ENCODE measurements at places on chromosomes 5 and 9.

DNA sequence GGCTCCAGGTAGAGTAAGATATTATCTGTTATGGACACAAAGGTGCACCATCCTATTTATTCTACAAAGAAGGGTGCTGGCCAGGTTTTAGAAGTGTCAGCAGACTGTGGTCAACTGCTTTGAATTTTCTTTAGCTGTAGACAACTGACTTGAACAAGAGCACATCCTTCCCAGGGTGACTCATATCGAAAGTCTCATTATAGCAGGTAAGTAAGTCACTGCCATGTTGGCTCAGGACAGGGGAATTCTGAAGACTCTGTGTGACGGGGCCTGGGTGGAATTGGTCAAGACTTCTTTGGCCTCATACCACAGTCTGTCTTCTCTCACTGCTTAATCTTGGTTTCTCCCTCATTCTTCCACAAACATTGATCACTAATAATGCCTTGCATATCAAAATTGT, 214.5 kb upstream of the CDH9 start:
- DNase-seq, result no peak

DNA sequence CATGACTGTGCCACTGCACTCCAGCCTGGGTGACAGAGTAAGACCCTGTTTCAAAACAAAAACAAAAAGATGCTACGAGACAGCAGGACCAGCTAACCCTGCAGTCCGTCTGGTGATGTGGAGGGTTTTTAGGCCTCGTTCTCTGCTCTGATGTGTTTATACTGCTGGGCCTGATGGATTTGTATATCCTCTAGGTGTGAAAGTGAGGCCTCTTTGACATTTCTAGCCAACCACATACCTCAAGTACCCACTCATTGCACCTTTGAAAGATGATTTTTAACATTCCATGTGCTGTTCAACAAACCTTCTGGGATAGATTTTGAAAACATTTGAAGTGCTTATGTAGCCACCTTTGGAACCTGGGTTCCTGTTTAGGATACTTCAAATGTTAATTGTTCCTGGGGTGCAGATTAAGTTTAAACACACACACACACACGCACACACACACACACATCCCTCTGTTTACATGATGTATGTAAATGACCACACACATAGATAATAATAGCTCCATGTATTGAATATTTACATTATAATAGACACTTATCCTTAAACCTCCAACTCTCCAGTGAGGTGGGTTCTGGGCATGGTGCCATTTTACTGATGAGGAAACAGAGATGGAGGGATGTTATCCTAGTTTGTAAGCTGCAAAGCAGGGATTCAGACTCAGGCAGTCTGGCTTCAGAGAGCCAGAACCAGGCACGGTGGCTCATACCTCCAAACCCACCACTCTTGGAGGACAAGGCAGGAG, 48.8 kb upstream of the GOLPH3 start:
- no peak for DNase-seq

DNA sequence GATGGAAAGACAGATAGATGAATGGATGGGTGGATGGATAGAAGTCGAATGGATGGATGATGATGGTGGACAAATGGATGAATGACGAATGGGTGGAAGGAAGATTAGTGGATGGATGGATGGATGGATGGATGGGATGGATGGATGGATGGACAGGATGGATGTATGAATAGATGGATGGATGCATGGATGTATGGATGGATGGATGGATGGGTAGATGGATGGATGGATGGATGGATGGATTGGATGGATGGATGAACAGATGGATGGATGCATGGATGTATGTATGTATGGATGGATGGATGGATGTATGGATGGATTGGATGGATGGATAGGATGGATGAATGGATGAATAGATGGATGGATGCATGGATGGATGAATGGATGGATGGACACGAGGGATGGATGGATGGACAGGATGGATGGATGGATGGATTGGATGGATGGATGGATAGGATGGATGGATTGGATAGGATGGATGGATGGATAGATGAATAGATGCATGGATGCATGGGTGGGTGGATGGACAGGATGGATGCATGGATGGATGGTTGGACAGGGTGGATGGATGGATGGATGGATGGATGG, 52.4 kb downstream of the DUSP1 start:
- DNase-seq, result no peak

DNA sequence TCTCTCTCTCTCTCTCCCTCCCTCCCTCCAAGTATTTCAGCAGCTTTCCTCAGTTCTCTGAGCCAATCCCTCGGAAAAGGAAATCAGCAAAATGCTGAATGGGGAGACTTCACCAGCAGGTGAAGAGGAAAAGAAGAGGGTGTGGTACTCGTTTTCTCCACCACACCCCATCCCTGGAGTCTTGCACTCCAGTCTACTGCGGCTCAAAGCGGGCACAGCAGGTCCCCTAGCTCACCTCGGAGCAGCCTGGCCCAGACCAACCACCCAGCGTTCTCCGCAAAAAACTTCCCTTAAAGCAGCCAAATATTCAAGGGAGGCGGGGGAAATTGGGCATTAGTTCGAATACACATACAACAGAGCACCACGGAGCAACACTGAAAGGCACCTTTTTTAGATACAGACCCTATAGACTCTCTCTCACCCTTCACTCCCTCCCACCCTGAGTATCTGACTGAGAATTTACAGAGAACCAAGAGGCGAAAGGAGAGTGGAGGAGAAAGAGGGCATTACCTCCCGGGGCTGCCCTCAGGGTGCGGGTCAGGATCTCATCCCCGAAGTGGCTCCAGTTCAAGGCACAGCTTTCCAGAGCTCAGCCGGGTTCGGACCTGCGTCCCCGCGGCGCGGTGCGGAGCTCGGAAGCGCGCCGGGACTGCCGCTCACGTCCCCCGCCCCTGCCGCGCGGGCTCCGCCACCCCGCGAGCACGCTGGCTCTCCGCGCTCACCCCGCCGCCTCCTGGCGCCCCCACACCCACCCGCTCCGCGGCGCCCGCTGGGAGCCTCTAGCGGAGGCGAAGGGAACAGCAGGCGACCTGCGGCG, 1638.5 kb upstream of the C9orf72 start:
- DNase-seq, result no peak

DNA sequence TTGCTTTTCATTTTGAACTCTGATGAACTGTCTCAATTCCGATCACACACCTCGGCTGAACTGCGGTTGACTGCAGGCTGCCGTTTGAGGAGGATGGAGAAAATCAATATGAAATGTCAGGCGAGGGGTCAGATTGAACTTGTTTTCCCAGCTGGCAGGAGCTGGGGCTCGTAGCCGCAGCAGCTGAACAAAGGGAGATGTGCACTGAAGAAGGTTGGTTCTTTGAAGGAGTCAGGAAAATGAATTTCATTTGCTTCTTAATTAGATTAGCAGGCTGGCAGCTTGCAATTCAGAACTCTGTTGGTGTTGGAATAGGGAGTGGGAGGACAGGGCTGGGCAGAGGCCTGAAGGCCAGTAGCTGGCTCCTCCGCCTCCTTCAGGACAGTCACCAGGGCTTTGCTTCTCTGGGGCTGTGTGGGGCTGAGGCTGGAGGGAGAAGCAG, 117.4 kb upstream of the GPR151 start:
- no peak for DNase-seq

DNA sequence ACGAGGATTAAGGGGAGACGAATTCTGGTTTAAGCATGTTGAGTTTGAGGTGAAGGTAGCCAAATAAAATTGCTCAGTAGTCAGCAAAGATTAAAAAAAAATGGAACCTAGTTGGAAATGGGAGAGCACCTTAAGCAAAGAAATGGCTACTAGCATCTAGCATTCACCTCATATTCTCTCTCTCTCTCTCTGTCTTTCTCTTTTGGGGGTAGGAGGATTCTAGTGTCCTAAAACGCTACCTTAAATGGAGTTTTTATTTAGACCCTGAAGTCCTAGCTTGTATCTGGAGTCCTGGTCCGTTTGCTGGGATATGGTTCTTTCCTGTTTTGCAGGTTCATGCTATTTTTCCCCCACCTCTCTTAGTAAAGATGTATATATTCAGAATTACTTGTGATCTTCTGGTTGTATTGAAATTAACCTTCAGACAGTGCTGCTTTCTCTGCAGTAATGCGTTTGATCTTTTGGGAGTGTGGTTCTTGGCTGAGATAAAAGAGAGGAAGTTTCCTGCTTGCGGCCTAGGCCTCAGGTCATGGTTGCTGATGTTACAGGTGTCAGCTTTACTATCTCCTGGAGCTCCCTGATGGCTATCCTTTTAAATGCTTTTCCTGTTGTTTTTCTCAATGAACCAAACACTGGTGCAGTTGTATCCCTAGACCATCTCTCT, 8.0 kb downstream of the TGFBR1 start:
- no peak for DNase-seq

DNA sequence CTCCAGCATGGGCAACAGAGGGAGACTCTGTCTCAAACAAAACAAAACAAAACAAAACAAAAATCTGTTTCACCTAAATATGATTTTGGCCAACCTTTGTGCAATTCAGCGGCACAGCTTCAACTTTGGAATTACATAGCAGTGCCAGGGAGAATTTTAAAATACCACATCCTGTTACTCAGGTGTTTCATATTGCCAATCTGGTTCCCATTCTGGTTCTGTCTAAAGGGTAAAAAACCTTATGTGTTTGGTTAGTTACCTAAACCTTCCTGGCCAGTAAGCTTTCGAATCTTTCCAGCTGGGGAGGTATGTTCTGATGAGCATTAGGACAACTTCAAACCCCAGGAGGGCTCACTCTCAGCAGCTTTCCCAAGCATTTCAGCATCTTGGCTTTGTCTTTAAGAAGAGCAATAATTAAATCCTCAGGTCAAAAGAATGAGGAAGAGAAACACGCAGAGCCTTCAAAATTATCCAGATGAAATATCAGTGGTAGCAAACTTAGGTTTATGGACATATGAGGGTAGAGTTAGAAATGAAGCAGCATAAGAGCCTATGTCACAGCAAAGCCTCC, 2.7 kb downstream of the DAB2 start:
- DNase-seq, result no peak

- no peak for DNase-seq
Measured at GRCh38 chr5:77599679-77600078, 38.8 kb downstream of the OTP start.

DNA sequence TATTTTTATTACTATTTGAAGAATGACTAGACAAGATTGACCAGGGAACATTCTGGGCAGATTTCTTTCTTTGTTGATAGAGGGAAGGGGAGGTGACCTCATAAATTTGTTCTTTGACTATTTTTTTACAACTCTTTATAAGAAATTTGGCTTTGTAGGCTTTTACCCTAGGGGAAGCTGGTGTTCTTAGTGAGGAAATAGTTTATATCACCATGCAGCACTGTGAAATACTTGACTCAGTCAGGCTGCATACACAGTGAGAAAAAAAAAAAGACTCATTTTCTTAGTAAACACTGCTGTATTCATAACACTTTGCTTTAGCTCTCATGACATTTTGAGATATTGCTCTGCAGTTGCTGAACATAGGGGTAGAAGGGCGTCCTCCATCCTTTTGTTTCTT, 336.6 kb upstream of the PIK3R1 start:
- DNase-seq, result no peak

- no peak for DNase-seq
Measured at GRCh38 chr5:114101153-114101552, 260.7 kb upstream of the KCNN2 start.

DNA sequence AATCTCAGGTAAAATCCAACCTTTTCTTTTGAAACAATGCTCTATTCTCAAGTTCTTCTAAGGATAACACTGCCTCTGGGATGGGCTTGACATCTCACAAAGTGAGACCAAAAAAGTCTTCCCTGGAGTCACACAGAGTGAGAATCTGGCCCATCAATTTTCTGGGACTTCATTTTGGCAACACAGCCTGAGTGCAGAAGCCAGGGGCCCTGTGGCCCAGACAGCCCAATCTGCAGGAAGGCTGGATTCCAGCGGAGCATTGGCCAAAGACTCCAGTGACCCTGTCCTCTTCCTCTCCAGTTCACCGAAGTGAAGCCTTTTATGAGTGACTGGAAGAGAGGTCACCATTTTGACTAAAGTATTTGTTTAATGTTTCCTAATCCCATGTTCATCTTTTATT, 105.1 kb downstream of the PLK2 start:
- DNase-seq, result no peak

GRCh38 chr9:135167849-135168655, 80.6 kb downstream of the OLFM1 start:
- DNase-seq, result no peak

GRCh38 chr5:116492016-116492623, 82.5 kb downstream of the SEMA6A start:
- DNase-seq, result no peak

DNA sequence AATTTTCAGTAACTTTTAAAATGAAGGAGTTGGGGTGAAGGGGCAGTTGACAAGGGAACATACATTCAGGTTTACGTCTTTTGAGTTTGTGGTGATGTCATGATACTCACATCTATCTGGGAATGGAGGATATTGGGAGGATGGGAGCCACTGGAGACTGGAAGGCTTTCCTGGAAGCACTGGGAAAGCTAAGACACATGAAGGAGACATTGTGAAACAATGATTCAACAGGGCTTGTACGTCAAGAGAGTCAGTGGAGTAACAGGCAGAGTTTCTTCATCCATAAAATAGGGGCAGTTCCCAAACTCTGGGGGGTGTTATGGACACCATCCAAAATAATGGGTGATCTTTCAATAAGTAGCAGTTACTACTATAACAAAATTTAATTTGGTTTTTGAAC, 572.8 kb downstream of the CCDC171 start:
- no peak for DNase-seq

DNA sequence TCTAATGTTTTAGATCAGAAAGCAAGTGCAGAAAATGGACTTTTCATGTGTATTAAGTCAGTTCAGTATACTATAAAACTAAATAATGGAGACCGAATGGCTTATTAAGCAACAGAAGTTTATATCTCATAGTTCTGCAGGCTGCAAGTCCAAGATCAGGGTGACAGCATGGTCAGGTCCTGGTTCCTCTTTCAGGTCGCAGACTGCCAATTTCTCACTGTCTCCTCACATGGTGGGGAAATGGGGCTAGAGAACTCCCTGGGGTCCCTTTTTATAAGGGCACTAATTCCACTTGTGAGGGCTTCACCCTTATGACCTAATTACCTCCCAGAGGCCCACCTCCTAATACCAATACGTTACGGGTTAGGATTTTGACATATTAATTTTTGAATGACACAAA, 48.7 kb downstream of the RICTOR start:
- DNase-seq, result no peak

DNA sequence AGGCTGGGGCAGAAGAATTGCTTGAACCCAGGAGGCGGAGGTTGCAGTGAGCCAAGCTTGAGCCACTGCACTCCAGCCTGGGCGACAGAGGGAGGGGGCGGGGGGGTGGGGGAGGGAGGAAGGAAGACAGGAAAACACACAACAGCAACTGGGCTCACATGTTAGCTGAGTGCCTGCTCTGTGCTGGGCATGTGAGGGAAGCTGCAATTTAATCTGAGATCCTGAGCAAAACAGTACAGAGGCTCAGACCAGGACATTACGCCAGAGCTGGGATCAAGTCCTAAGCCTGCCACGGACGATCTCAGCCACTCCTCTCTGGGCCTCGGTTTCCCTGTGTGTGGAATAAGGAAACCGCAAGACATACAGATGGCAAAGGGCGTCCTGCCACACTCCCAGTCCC, 119.1 kb downstream of the VAV2 start:
- DNase-seq, result no peak
